ENCODE measurements at places on chromosomes 11 and 22.

DNA sequence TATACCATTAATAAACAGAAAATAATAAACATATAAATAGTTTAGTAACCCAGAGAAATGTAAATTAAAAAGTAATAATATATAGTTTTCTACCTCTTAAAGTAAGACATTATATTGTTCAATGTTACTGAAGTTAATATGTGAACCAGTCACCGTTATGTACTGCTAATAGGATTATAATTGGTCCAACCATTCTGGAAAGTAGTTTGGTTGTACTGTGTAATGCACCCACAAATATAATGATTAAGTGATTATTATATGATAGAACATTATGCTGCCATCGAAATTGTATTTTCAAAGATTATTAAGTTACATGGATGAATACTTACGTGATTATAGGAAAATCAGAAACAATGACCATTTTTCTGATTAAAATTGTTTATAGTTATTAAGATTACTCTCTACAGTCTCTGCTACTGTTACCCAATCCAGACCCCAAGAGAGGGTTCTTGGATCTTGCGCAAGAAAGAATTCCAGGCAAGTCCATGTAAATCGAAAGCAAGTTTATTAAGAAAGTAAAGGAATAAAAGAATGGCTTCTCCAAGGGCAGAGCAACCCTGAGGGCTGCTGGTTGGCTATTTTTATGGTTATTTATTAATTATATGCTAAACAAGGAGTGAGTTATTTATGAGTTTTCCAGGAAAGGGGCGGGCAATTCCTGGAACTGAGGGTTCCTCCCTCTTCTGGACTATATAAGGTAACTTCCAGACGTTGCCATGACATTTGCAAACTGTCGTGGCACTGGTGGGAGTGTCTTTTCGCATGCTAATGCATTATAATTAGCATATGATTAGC lies 50.1 kb downstream of the ACER3 start:
- no peak for DNase-seq

- DNase-seq = no peak
Measured at GRCh38 chr22:38510416-38510970, 4.4 kb upstream of the DDX17 start.

DNA sequence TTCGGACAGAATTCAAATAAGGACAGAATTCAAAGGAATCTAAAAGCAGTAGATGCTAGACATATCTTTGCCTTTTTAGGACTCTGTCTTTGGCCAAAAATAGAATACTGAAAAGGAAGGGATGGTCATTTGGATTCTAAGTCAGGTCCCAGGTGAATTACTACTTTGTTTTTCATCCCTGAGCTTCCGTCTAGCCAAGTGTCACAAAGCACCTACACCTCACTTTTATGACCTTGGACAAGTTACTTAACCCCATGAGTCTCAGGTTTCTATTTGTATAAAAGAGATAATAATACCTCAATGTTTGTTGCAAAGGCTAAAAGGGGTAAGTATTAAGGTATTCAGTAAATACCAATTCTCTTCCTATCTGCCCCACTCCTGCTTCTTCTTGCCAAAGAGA lies 7.3 kb downstream of the KIF18A start:
- no peak for DNase-seq

DNA sequence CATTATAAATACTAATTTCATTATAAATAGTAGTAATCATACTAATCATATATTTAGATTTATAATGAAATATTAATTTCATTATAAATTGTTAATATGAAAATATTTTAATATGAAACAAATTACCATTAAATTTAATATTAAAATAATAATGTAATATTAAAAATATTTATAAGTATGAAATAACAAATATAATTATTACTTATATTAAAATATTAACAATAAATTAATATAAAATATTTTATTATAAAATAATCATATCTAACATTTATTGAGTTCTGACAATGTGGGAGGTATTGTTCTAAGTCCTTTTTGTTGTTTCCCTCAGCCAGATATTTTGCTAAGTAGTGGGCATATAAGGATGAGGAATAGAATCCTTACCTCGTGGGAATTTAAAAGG lies 1341.4 kb downstream of the LRRC4C start:
- DNase-seq = no peak

DNA sequence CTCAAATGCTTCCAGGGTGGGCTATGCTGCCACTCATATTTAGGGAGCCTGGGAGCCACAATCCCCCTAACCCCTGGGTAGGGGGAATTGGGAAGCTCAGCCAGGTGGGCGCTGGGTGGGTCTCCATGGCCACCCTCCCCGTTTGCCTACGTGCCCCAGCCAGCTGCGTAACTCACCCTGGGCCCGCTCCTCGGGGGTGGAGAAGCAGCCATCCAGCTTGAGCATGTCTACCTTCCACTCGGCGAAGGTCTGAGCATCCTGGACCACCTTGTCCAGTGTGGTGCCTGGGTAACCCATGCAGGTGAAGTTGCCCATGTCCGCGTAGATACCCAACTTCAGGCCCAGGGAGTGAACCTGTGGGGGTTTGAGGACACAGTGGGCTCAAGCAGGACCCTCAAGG lies 3.7 kb downstream of the NAGA start:
- DNase-seq = no peak

GRCh38 chr11:86301742-86302091 lies 323 bp upstream of the HIKESHI start:
- no peak for DNase-seq

DNA sequence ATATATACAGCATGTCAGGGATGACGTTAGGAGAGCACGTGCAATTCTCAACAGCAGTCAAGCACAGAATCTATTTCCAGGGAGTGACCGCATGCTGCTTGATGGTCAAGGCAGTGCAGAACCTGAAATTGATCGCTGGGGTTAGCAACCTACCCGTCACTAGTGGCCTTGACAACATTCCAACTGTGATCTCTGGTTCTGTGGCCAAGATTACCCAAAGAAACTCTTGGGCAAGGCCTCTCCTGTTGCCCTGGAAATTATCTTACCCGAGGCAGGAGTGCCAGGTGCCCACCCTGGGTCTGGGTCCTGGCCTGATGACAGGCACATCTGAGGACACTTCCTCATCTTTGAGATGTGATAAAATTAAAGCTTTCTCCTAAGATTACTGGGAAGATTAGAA lies 2.2 kb downstream of the TM7SF2 start:
- DNase-seq = peak; percentile 19

GRCh38 chr11:126253265-126253664 lies 15.4 kb downstream of the SRPRA start:
- no peak for DNase-seq

GRCh38 chr11:124538019-124538418 lies 5.4 kb downstream of the OR8B12 start:
- no peak for DNase-seq

GRCh38 chr11:45909594-45910475 lies 2.8 kb upstream of the FREY1 start:
- DNase-seq = no peak

DNA sequence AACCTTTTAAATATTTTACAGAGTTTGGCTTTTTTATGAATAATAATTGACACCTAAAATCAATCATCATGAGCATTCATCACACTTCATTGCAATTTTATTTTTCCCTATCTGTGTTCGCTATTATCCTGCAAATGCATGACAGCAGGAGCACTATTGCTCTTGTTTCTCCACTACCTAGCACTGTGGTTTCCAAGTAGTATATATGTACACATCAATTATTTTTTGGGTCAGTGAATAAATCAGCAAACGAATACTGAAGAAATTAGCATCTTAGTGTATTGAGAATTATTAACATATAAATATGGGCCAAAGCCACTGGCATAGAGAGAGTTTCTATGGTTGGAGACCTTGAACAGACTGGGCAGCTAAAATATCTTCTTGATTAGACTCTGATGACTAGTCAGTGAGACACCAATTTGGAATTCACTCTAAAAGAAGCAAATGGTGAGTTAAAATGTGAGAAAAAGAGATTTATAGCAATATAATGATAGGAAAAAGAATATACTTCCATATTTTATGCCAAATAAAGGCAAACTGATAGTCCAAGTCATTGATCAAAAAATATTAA lies 731.1 kb upstream of the LUZP2 start:
- DNase-seq = no peak

DNA sequence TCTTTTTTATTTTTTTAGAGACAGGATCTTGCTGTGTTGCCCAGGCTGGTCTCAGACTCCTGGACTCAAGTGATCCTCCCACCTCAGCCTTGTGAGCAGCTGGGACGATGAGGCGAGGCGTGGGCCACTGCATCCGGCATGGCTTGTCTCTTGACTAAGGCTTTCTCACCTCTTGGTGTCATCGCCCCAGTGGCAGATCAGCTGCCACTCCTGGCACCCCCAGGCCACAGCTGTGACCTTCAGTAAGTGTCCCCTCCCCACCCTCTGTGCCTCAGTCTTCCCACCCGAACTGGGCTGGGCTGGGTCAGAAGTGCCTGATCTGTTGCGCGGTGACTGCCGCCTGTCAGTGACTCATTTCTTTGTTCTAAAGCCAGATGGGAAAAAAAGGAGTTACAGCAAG lies 3.6 kb downstream of the SYNGR1 start:
- no peak for DNase-seq

GRCh38 chr22:49628391-49629260 lies 199.0 kb downstream of the BRD1 start:
- no peak for DNase-seq

GRCh38 chr22:26393929-26394328 lies 35.1 kb upstream of the ASPHD2 start:
- DNase-seq = no peak

GRCh38 chr11:69524291-69524882 lies 42.9 kb downstream of the LINC01488 start:
- DNase-seq = no peak

DNA sequence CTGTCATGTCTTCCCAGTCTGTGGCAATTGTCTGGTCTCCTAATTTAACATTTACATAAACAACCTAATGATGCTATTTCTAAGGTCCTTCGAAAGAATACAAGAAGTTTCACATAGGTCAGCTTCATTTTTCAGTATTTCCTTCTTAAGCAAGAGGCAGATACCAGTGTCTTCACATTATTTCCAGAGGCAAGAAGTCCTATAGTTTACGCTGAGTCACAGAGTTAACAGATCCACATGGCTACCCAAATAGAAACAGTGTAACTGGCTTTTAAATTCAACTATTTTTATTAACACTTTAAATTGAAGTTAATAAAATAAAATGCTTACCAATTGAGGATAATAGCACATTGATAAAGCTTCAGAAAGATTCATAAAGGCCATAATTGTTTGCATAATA lies 10.9 kb downstream of the PRRG4 start:
- no peak for DNase-seq

GRCh38 chr11:33936725-33937604 lies 45.1 kb upstream of the LMO2 start:
- DNase-seq = peak; percentile 32

DNA sequence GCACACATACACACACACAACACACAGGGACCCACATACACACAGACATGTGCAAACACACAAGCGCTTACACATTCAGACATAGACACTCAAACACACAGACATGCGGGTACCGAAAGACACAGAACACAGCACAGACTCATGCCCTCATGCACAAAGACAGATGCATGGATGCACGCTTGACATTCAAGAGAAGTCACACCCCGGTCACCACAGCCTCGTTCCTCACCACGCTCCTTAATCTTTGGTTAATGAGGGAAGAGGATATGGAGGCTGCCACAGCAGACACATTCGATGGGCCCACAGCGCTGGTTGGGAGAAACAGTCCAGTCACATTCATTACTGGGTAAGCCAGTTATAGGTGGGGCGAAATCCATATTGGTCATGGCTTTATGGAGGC lies 51.9 kb upstream of the EIF3D start:
- DNase-seq = no peak

- no peak for DNase-seq
Measured at GRCh38 chr22:49367041-49367697, 460.5 kb downstream of the BRD1 start.

DNA sequence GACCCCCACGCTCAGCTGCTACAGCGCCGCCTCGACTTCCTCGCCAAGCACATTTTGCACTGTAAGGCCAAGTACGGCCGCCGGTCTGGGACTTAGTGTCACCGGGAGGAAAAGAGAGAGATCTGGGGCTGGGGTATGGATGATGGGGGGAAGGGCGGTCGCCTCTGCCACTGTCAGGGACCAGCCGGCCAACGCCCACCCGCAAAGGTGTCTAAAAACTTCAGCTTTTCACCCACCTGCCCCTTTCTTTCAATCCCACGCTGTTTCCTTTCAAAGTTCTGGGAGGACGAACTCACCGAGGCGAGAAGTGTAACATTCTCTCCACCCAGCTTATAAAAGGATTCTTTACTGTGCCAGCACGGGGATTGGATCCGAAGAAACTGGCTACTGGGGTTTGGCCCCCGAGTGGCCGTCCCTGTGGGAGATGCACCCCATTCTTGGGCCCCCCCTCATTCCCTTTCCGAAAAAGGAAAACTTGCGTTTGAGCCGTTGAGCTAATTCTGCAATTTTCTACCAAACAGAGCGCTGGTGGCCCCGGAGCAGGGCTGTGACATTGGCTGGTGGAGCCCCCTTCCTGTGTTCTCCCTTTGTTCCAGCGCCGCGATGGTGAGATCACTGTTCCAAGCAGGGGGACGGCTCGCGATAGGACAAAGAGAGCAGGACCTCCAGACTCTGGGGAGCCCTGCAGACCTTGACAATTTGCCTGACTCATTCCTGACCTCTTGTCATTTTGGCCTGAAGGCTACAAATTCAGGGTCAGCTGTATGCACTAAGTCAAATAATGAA lies 1.8 kb downstream of the FJX1 start:
- DNase-seq = peak; percentile 7

GRCh38 chr11:88174709-88175568 lies at the start of gene RAB38:
RAB38 (minus strand) TSS chr11:88175443; CDS start chr11:88175384, 59 bp downstream.
- DNase-seq = peak; percentile 85

DNA sequence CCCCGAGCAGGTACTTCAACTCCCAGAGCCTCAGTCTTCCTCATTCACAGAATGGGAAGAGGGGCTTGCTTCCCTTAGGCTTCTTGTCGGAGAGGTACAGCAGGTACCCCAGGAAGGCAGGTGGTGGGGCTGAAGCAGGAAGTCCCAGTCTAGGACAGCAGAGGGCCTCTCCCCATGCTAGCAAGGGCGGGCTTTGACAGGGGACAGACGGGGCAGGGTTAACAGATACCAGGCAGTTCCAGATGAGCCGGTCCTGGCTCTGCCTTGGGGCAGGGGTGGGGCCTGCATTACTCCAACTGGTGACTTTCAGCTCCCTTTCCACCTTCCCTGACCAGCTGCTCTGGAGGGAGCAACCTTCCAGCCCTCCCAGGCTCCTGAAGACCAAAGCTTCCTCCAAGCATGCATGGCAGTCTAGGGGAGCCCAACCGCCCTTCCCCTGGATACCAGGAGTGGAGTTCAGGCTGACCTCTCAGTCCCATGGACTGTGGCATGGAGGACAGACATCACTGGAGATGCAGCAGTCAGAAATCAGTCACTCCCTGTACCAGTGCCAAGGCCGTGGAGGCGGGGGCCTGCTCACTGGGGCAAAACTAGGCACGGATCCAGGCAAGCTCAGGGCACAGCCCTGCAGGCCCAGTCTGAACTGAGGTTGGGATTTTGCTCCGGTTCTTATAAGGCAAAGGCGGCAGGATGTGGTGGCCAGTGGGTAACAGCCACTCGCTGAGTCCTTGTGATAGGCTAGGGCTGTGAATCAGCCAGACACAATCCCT lies 60.5 kb downstream of the NAT10 start:
- DNase-seq = peak; percentile 56

DNA sequence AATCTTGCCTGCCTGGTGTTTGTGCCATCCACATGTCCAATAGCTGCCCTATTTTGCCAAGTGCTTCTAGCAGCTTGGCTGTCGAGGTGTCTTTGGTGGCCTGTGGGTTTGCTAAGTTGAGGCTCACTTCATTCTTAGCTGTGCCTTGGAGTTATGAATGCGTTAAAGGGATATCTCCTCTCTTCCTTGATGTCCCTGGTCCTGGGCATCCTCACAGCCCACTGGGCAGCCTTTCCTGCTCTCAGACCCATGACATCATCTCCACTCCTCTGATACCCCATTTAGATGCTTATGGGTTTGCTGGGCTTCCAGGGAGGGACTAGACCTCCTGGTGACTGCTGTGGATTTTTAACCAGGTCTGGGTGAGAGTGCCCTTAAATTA lies 1.3 kb downstream of the LDLRAD3 start:
- no peak for DNase-seq
